ENCODE measurements at places on chromosomes 5 and 9. TPM values are rescaled to one million over a fixed set of nuclear protein-coding genes. Genes with fewer than 3 reads are reported as not detected.

CDX1 gene
- not detected for total RNA-seq

PFN3 gene
- not detected for total RNA-seq

ABCA1 gene
- total RNA-seq: 0.93 TPM

HAVCR2 gene
- 66.9 TPM for total RNA-seq

INPP5E gene
- 19.5 TPM for total RNA-seq

CARD9 gene
- total RNA-seq: 1.3 TPM

PPP2R2B gene
- 3.1 TPM for total RNA-seq

CTXN3 gene
- total RNA-seq: not detected

PIP5KL1 gene
- total RNA-seq: 1.9 TPM

GRCh38 chr5:126888175-126888574 lies 111.2 kb downstream of the LMNB1 start:
- no peak for DNase-seq

- no peak for DNase-seq
Measured at GRCh38 chr5:106307265-106307664, 1363.5 kb downstream of the EFNA5 start.

DNA sequence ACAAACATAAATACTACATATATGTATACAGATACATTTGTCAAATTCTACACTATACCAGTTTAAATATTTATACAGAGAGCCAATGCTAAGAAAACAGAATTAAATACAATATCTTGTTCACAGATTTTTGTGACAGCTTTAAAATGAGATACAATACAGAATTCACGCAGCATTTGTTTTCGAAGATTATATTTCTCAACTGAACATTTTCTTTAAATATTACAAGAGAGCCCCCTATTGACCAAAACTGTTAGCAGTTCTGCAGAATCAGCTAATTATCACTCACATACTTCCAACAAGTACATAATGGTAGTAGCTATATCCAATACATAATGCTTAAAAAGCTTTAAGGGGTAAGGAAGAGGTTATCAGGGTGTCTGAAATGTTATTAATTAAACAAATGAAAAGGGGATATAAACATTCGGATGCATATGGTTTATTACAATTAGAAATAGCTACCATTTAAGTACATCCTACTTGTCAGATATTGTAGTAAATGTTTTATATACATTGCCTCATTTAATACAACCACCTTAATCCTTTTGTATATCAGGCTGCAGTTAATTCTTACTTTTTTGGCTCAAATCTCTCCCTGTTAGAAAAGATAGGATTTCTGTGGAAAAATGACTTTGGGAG lies 31.7 kb downstream of the ZDHHC21 start:
- DNase-seq: no peak

- peak; percentile 50 for DNase-seq
Measured at GRCh38 chr5:119269061-119269944, 86.5 kb upstream of the TNFAIP8 start.

GRCh38 chr5:33936004-33936380 lies 194 bp upstream of the RXFP3 start:
- peak; percentile 48 for DNase-seq

- no peak for DNase-seq
Measured at GRCh38 chr5:155952486-155953089, 374.4 kb upstream of the SGCD start.

DNA sequence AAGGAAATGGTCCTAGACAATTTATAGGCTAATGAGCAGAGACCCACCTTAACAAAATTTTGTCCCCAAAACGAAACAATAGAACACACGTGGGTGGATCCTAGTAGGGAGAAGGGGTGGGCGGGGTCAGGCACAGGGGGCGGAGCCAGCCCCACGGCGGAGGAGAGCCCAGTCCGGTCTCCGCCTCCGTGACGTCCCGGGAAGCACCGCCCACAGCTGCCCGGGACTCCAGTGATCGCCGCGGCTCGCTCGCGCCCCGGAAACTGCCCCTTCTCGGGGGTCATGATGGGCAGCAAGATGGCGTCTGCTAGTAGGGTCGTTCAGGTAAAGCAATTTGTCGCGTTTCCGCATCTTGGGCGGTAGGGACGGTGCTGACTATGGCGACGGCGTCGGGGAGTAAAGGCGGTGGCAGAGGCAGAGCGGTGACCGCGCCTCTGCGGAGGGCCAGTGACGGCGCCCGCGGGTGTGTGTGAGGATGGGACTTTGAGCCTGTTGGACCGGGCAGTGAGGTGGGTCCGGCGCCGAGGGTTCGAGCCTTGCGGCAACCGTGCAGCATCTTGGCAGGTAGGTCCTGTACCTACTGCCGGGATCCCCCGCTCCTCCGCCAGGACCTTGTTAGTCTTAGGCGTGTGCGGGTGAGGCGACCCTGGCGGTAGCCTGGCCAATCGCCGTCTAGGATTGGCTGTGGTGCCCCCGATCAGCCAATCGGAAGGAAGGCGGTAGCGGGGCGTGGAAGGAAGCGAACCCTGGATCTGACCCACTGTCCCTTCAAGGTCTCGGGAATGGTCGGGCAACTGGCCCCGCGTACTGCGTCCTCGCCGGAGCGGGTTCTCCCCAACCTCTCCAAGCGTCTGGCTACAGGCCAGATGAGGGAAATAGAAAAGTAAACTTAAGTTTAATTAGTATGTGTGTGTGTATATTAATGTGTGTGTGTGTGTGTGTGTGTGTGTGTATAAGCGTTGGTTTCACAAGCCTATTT lies 16.8 kb upstream of the CDK7 start:
- DNase-seq: peak; percentile 94

GRCh38 chr9:90830977-90831376 lies 29.4 kb downstream of the SYK start:
- DNase-seq: no peak

DNA sequence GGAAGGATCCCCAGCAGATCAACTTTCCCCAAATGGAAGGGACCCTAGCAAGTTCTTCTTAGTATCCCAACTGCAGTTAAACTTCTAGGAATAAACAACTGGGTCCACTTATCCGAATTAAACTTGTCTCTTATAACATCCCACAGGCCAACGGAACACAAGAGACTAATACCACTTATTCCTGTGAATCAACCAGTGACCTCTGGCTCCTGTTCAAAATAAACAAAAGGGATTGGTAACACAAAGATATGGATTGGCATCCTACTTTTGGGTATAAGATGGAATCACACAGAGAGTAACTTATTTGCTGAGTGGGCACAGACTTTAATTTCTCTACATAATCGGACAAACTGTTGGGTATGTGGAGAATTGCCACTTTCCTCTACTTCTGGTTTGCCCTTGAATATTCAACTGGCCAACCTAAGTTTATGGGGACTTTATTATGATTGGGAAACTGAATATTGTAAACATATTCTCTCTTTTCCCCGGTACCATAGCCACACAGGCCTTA lies 12.4 kb upstream of the PAIP1 start:
- DNase-seq: no peak

DNA sequence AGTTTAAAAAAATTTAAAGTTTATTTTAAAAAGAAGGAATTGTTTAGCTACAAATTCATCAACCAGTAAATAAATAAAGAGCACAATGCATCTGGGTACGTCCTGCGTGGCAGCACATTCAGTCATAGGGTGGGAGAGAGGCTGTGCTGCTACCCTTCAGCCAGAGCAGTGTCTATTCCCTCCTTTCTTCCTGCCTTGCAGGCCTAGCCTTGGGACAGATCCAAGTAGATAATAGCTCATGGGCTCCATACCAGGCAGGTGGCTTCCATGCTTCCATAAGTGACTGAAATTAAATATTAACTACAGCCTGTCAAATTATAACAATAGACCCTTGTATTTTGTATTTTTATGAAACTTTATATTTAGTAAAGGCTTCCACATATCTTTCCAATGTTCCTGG lies 408.3 kb upstream of the RGMB start:
- DNase-seq: no peak

DNA sequence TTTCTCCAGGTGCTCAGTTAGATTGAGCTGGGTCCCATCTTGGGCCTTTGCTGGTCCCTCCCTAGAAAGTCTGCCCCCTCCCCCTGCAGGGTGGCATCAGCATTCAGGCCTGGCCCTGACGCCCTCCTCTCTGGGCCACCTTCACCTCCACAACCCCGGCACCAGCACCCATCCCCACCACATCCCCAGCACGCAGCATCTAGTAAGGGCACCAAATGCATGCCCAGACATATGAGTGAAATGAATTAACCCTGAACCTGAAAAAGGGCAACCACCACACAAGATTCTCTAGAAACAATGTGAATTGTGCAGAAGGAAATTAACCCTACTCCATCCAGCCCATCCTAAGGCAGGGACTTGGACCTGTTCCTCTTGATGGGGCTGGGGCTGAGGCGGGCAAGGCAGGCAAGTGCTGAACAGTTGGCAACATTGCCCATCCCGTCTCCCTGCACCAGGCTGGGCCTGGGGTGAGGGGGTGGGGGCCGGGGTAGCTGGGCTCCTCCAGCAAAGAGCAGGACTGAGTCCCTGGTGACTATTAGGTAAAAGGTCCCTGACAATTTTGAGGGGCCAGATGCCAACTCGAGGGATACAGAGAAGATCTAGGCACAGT lies 125.9 kb downstream of the KCNIP1 start:
- DNase-seq: no peak

GRCh38 chr5:79898611-79899010 lies 92.5 kb downstream of the MTX3 start:
- DNase-seq: no peak

- no peak for DNase-seq
Measured at GRCh38 chr9:20048985-20049384, 260.1 kb upstream of the SLC24A2 start.

GRCh38 chr9:88388886-88389605 lies 802 bp downstream of the SPIN1 start:
- DNase-seq: peak; percentile 38

DNA sequence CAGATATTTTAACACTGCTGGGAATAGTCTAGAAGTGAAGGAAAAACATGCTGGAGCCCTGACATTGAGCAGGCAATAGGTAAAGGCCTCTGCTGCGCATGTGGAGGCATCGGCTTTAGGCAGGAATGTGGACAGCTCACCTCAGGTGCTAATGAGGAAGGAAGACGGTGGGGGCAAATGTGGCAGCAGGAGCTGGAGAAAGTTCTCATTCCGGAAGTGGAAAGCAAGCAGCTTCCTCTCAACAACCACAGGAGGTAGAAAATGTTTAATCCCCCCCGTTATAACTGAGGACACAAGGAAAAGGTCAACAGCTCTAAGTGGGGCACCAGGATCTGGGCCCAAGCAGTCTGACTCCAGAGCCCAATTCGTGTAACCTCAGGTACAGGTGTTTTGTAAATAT lies 7.6 kb upstream of the RPS14 start:
- DNase-seq: no peak

DNA sequence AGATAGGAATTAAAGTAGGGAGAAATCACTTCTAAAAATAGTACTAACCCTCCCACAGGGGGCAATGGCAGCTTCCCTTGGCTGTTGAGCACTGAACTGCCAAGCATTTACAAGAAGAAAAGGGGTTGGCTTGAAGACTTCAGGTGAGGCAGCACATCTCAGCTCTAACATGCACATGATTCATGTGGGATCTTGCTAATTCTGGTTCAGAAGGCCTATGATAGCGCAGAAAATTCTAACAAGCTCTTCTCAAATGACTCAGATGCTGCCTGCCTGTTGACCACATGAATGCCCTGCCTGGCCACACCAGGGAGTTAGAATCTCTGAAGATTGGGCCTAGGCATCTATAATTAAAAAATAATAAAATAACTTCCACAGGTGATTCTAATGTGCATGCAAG lies 22.6 kb downstream of the CD180 start:
- DNase-seq: no peak

GRCh38 chr9:20442461-20443319 lies 179.6 kb downstream of the MLLT3 start:
- DNase-seq: no peak

DNA sequence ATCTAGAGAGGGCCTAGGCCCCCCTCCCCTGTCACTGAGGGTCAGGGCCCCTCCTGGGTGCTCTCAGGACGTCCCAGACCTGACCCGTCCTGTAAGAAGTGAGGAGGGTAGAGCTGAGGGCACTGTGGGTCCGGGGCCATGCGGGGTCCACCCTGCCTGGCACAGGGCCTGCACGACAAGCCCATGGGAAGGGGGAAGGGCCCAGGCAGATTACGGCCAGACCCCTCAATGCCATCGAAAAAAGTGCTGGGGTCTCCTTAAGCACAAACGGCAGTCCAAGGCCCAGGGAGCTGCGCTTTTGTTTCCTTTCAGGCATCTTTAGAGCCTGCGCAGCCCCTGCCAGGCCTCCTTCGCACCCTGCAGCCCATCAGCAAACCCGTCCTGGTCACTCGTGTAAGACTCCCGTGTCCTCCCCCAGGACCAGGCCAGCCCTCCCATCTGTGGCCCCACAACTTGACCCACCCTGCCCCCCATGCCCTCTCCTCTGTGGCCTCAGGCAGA lies 4.4 kb upstream of the EXOC3 start:
- DNase-seq: no peak

- DNase-seq: peak; percentile 39
Measured at GRCh38 chr5:132557478-132558172, 848 bp downstream of the RAD50 start.

GRCh38 chr5:40570408-40571129 lies 109.1 kb upstream of the PTGER4 start:
- no peak for DNase-seq
